ENCODE measurements at places on chromosomes 4 and X.

- DNase-seq = no peak
These were observed 307.4 kb downstream of the DCHS2 start for GRCh38 chr4:154184238-154184637.

GRCh38 chrX:153708415-153708814, 15.8 kb downstream of the BCAP31 start:
- peak; percentile 44 for DNase-seq

DNA sequence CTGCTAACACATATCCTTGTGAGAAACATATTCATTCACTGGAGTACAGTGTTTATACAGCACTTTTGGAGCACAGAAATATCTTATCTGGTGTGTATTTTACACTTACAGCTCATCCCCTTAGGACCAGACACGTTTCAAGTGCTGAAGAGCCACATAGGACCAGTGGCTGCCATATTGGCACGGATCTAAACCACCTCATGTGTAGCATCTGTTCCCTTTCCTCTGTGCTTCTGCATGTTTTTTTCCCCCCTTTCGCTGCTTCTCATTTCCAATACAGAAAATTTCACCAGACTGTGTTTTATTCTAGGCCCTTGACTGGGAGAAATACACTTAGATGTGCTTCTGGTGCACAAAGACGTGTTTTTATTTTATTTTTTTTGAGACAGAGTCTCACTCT, 69.7 kb upstream of the RBMX start:
- no peak for DNase-seq

- DNase-seq = no peak
These were observed 6.7 kb upstream of the NXF3 start for GRCh38 chrX:103099691-103100090.

- no peak for DNase-seq
These were observed 174.4 kb upstream of the RADX start for GRCh38 chrX:106437407-106437806.

DNA sequence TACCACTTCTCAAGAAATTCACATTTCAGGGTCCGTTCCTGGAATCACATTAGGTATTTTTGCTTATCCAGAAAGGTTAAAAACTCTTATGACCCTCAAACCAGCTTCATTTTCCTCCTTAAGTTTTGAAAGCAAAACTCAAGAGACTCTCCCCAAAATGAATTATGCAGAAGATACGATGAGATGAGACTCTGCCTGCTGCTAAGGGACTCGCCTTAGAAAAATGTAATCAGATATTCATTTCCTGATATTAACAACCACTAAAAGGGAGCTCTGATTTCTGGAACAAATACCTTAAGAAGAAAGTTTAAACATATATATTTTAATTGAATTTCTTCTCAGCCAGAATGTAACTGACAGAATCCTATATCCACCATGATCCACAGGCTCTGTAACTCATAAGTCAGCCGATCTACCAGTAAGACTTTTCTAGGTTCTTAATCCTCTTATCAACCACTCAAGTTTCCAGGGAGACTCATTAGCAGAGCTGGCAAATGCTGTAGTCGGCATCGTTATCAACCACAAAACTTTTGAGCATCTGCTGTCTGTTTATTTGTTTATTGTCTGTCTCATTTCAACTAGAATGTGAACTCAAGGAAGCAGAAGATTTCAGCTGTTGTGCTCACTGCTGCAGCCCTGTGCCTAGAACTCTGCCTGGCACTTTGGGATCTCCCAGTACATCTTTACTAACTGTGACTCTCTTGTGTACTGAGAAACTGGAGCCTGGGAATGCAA, 112.5 kb downstream of the LDB2 start:
- no peak for DNase-seq

Data from activated naive CD4-positive, alpha-beta T cell treated with Interleukin-2 at 50 U/mL for 16 hours (primary cell).